ENCODE measurements at places on chromosomes 7 and 10. TPM values are rescaled to one million over a fixed set of nuclear protein-coding genes. Genes with fewer than 3 reads are reported as not detected.

DNA sequence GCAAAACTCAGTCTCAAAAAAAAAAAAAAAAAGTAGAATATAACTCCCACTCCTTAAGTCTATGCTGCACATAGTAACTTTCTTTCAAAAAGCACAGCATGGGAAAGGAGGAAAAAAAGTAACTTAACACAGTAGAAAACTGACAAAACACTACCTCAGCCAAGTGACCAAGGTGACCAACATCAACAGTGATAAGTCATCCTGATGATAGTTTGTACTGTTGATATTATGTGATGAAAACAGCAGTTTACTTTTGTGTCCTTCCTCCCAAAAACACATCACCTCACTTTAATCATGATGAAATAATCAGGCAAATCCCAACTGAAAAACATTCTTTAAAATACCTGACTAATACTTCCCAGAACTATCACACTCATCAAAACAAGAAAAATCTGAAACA, 29.3 kb upstream of the MAT1A start:
- DNase-seq, result no peak
- no peaks in the 10 kb centered on the region for H3K4me1 ChIP-seq
- no peak overlapping the region for H3K4me3 ChIP-seq
- H3K27ac ChIP-seq, result no peak overlapping the region
- H3K36me3 ChIP-seq, result no peaks in the 10 kb centered on the region

GRCh38 chr7:30771174-30771879, at the start of gene MINDY4:
MINDY4 (plus strand) TSS chr7:30771417; CDS start chr7:30771494, 77 bp downstream.
- no peak within 1 kb of the TSS for H3K27ac ChIP-seq
- H3K27me3 ChIP-seq, result no peaks in the 10 kb centered on the region
- DNase-seq, result peak; percentile 59
- peak within 1 kb of the TSS; percentile 84 for H3K4me3 ChIP-seq
- no peaks in the 10 kb centered on the region for H3K36me3 ChIP-seq

- H3K27me3 ChIP-seq, result no peaks in the 10 kb centered on the region
- no peak for DNase-seq
- no peak overlapping the region for H3K4me3 ChIP-seq
- H3K27ac ChIP-seq, result no peak overlapping the region
- H3K4me1 ChIP-seq, result no peaks in the 10 kb centered on the region
- H3K36me3 ChIP-seq, result peaks cover 56% of the 10 kb centered on the region
These were observed 9.7 kb downstream of the SUN1 start for GRCh38 chr7:841943-842342.

DNA sequence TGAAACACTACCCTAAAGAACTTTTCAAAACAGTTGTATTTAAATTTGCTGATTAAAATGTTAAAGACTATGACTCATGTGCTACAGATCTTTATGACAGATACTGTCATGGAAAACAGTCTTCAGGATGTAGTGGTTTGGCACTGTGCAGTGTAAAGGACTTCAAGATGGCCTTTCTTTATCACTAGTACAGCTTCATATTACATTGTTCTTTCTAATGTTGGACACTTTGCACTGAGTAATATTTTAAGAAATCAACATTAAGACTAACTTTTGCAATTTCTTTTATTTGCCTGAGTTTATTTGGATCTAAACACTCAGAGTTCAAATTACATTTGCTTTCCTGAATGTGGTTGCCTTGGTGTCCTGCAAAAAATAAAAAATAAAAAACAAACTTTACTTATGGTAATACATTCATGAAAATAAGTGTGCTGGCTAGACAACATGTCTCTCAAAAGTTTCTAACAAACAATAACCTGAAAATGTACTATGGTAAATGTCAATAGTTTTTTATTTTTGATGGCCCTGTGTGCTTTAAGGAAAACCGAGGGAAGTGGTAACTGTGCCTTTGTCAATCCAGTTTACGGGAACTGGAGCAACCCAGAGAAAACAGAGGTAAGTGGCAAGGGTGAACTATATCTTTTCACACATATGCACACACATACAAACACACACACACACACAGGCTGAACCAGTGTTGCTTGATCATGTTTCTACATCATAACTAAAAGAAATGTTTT, 85.9 kb upstream of the PLXDC2 start:
- no peak overlapping the region for H3K27ac ChIP-seq
- no peaks in the 10 kb centered on the region for H3K27me3 ChIP-seq
- DNase-seq, result no peak
- no peaks in the 10 kb centered on the region for H3K36me3 ChIP-seq
- H3K4me3 ChIP-seq, result no peak overlapping the region

DNA sequence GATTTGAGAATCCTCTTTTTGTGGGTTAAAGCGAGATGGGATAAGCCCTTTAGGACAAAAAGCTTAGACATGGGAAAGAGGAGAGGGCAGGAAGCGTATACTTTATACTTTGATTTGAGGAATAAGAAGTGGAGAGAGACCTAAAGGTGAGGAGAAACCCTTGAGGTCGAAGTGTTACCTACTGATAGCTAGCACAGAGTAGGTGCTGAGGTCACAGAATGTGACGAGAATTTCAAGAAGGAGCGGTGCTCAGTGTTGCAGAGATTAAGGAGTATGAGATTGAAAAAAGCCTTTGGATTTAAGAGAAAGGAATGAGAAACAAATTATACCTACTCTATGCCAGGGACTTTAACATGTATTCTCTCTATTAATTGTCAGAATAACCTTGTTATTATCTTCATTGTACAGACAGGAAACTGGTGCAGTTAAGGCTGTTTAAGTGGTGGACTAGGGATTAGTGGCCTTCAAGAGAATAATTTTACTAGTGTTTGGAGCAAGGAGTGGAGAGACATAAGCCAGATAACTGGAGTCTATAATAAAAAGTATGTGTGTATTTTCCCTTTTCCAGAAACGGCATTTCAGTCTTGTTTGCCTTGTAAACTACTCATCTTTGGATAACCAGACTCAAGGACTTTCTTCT, 8.8 kb downstream of the CAPZA2 start:
- H3K4me3 ChIP-seq, result no peak overlapping the region
- peaks cover 4% of the 10 kb centered on the region for H3K36me3 ChIP-seq
- H3K27me3 ChIP-seq, result no peaks in the 10 kb centered on the region
- H3K4me1 ChIP-seq, result peaks cover 17% of the 10 kb centered on the region

- H3K4me1 ChIP-seq, result peaks cover 12% of the 10 kb centered on the region
- no peaks in the 10 kb centered on the region for H3K36me3 ChIP-seq
- DNase-seq, result peak; percentile 55
- H3K27me3 ChIP-seq, result no peaks in the 10 kb centered on the region
These were observed 23.6 kb downstream of the C7orf57 start for GRCh38 chr7:48058990-48059389.

DNA sequence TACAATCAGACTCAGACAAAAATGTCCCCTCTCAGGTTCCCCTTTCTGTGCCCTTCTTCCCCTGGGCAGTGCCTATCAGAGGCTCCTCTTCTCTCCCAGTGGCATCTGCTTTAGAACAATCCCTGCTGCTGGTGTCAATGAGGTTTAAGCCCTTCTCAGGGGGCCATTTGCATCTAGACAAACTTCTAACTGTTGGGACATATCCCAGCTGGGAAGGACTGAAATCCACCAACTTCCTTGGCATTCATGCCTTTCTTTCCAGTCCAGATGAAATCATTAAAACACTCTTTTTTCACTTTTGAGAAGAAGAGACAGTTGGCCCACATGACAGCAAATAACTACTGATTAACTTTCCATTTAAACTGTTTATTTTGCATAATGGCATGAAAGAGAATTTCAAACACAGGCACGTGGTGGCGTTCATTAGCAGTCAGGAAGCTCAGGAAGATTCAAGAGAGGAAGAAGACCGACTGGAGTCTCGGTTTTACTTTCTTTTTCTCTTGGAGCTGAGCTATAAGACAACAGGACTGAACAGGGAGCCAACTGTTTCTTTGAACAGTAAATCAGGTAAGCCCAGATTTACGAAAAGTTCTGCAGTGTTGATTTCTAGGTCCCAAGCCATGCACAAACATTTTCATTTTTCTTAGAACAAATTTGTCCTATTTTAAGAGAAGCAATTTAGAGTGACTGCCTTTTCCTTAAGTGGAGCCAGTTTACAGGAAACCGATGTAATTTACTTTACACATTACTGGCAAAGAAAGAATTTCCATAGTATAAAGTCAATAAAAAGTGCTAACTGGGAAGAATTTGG, at the start of gene GIMAP2:
Gene GIMAP2 (plus strand): TSS at position 488 of the 811 bp plus-strand sequence. CDS start 1,354 bp downstream, outside the sequence.
- H3K4me3 ChIP-seq, result peak within 1 kb of the TSS; percentile 100
- peaks cover 51% of the 10 kb centered on the region for H3K4me1 ChIP-seq
- peak; percentile 52 for DNase-seq
- H3K27ac ChIP-seq, result peak within 1 kb of the TSS; percentile 51
- H3K27me3 ChIP-seq, result no peaks in the 10 kb centered on the region

DNA sequence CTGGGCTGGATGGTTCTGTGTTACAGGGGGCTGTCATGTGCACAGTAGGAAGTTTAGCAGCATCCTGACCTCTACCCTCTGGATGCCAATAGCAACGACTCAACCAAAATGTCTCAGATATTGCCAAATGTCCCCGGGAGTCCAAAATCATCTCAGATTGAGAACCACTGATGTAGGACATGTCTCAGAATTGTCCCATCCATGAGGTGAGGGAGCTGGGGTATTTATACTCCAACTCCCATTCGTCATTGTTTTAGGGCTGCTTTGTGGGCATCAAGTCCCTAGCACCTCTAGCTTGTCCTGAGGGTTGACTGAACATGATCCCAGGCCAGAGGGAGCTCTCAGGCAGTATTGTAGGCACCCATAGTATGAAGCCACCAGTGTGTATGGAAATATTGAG, 25.2 kb upstream of the COMTD1 start:
- H3K4me3 ChIP-seq, result no peak overlapping the region
- no peak for DNase-seq
- no peaks in the 10 kb centered on the region for H3K4me1 ChIP-seq
- H3K36me3 ChIP-seq, result no peaks in the 10 kb centered on the region
- H3K27me3 ChIP-seq, result no peaks in the 10 kb centered on the region

GRCh38 chr7:37421861-37422500, 26.7 kb downstream of the ELMO1 start:
- DNase-seq, result no peak
- H3K27ac ChIP-seq, result no peak overlapping the region
- H3K4me1 ChIP-seq, result peaks cover 53% of the 10 kb centered on the region
- no peak overlapping the region for H3K4me3 ChIP-seq

GRCh38 chr10:79385804-79386531, 38.7 kb downstream of the PPIF start:
- DNase-seq, result no peak
- no peak overlapping the region for H3K27ac ChIP-seq
- no peaks in the 10 kb centered on the region for H3K27me3 ChIP-seq

GRCh38 chr7:68209486-68209885, 1212.9 kb downstream of the TYW1 start:
- no peaks in the 10 kb centered on the region for H3K4me1 ChIP-seq
- H3K27ac ChIP-seq, result no peak overlapping the region
- no peak overlapping the region for H3K4me3 ChIP-seq
- no peak for DNase-seq
- no peaks in the 10 kb centered on the region for H3K36me3 ChIP-seq

- H3K27me3 ChIP-seq, result no peaks in the 10 kb centered on the region
- no peak overlapping the region for H3K27ac ChIP-seq
- DNase-seq, result peak; percentile 12
- no peak overlapping the region for H3K4me3 ChIP-seq
These were observed 14.8 kb downstream of the NPS start for GRCh38 chr10:127563718-127564553.

- H3K36me3 ChIP-seq, result no peaks in the 10 kb centered on the region
- H3K27ac ChIP-seq, result no peak overlapping the region
- H3K27me3 ChIP-seq, result peaks cover 53% of the 10 kb centered on the region
- DNase-seq, result no peak
- no peak overlapping the region for H3K4me3 ChIP-seq
- peaks cover 43% of the 10 kb centered on the region for H3K4me1 ChIP-seq
These were observed 19.8 kb upstream of the TBL2 start for GRCh38 chr7:73597978-73598782.

GRCh38 chr7:106729720-106730385, 68.9 kb upstream of the CCDC71L start:
- no peaks in the 10 kb centered on the region for H3K36me3 ChIP-seq
- H3K27me3 ChIP-seq, result no peaks in the 10 kb centered on the region
- peaks cover 29% of the 10 kb centered on the region for H3K4me1 ChIP-seq
- H3K4me3 ChIP-seq, result peak overlapping the region; percentile 6
- peak overlapping the region; percentile 18 for H3K27ac ChIP-seq
- peak; percentile 30 for DNase-seq

ANKRD26 gene
- 0.36 TPM for polyA plus RNA-seq

ENKUR gene
- not detected for polyA plus RNA-seq

C7orf57 gene
- polyA plus RNA-seq, result not detected

PCDH15 gene
- not detected for polyA plus RNA-seq

SHH gene
- not detected for polyA plus RNA-seq

All from CD14-positive monocyte (primary cell).